ENCODE measurements at places on chromosomes 12 and 14.

- DNase-seq: no peak
Measured at GRCh38 chr14:91360490-91361232, 57.0 kb downstream of the CCDC88C start.

DNA sequence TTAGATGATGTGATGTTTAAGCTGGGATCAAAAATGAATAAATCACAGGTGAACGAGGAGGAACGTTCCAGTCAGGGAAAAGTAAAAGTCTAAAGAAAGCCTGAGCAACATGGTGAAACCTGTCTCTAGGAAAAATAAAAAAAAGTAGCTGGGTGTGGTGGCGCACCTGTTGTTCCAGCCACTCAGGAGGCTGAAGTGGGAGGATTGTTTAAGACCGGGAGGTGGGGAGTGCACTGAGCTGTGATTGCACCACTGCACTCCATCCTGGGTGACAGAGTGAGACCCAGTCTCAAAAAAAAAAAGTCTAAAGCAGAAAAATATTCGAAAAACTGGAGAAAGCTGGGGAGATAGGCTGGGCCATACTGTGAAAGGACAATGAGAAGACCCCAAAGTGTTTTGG lies 39.2 kb upstream of the SOCS2 start:
- DNase-seq: no peak

DNA sequence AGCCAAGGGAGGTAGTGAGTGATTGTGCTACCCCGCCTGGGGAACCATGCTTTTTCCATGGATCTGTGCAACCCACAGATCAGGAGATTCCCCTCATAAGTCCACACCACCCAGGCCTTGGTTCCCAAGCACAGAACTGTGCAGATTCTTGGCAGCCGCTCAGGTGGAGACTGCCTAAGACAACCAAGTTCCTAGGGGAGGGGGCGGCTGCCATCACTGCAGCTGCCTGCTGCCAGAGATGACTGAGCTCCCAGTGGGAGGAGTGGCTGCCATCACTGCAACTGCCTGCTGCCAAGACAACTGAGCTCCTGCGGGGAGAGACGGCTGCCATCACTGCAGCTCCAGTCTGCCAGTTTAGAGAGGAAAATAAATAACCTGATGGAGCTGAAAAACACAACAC lies 138.3 kb upstream of the GARIN2 start:
- no peak for DNase-seq

- no peak for DNase-seq
Measured at GRCh38 chr12:24920141-24920540, 28.8 kb downstream of the BCAT1 start.

DNA sequence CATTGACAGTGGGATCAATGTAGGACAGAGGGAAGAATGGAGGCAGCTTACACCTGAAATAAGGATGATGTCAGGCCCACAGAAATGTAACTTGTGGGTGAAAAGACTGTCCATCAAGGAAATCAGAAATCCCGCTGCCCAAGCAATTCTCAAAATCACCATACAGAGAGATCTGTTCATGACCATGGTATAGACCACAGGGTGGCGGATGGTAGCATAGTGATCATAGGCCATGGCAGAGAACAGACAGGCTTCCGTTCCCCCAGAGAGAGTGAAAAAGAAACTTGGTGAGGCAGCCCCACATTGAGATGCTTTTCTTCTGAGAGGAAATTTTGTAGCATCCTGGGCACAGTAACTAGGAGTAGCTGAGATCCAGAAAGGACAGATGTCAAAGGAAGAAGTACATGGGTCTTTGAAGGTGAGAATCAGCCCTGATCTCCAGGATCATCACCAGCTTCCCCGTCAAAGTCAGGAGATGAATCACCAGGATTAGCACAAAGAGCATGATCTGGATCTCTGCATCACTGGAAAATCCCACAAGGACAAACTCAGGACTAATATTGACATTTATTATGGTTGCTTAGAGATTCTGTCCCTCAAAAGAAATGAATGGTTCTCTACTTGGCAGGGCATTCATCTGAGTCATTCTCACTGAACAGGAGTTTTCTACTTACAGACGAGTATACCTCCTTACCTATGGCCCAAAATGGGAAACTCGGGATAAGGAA lies 5.5 kb upstream of the ZNF641 start:
- DNase-seq: no peak

- DNase-seq: no peak
Measured at GRCh38 chr14:101791919-101792572, 30.5 kb downstream of the PPP2R5C start.

- DNase-seq: no peak
Measured at GRCh38 chr12:109446869-109447268, 30.2 kb downstream of the KCTD10 start.

DNA sequence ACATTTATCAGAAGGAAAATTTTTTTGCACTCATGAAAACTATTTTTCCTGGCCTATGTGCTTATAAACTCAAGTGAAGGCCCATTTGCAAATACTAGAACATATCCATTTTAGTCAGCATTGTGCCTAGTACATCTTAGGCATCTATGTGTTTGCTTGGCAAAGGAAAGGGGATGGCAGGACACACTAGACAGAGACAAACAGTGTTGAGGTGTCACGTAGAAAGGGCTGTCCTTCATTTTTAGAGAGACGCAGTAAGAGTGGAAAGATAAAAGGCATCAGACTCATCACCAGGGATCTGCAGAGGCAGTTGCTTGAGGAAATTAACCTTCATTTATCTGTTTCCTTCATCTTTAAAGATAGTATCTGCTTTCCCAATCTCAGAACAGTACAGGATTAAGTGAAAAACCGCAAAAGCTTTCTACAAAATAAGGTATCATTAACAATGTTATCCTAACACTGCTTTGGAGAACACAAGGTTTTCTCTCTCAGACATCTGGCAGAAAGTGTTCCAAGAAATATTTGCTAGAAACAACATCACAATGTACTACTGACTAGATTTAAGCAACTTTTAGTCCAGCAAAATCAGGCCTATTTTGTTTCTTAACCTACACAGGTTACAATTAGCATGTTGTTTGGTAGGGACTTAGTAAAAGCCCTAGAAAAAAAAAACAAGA lies 2.0 kb downstream of the YBX3 start:
- DNase-seq: no peak

DNA sequence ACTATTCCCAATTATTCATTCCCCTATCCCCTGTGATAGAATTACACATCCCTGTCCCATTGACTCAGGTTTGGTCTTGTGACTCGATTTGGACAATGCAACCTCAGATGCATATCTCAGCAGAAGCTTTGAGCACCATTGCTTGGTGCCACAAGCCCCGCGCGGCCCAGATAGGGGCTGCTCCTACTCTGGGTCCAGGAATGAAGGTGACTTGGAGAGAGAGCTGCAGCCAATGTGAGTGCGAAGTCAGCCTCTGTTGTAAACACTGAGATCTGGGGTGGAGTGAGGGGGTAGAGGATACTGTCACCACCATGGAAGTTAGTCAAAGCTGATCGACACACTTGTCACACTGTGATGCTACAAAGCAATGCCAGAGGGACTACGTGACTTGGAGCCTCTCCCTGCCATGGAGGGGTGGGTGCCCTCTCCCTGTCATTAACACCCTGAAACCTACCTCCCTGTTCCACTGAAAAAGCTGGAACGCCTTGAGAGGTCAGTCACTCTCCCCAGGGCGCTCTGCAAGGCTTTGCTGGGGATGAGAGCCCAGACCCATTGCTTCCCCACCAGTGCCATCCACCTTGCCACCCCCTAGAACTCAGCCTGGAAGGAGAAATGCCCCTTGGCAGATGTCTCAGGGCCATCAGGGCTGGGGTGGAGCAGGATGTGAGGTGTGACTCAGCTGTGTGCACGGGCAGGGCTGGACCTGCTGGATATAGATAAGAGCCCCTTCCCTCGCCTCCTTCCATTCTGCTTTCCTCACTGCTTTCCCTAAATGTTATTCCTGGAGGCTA lies 6.6 kb upstream of the PLEK2 start:
- DNase-seq: no peak

DNA sequence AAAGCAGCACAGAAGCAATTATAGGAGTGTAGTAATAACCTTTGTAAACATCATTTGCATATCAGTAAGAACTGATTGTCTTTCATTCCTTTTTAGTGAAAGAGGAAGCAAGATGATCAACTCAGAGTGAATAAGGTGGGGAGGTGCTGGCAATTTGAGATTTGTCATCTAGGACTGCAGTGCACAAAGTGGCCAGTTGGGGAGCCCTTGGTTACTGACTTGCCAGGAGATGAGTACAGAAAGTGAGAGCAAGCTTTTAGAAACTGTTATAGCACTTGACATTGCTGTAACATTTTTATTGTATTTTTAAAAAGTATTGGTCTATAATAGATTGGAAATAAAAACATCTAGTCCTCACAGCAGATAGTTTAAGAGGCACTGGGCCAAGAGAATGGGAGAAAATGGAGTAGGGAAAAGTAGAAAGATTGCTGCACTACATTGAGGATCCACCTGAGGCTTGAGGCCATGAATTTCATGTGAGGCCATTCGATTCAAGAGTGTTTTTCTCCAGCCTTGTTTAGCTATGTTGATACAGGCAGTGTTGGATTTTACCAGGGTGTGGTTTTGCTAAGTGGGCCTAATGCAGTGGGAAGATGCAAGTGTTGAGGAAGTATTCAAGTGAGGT lies 98.2 kb downstream of the SNAPC1 start:
- DNase-seq: peak; percentile 36

DNA sequence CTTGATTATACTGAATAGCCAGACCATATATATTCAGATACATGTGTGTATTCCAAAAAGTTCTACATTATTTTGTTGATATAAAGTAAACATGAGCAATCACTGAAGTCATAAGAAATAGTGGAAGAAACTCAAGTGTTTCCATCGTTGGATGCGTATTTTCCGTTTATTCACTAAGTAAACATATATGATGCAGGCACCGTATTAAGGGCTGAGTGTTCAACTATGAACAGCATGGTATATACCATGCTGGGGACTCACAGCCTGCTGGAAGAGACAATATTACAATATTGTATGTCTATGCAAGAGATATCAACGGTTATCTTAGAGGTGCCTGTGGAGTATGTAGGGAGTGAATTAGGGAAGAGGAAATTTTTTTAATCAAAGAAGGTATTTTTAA lies 1.2 kb downstream of the PYROXD1 start:
- DNase-seq: no peak

- DNase-seq: peak; percentile 36
Measured at GRCh38 chr14:102096569-102097188, 9.8 kb upstream of the HSP90AA1 start.

GRCh38 chr14:50839691-50840090 lies 8.7 kb upstream of the NIN start:
- DNase-seq: no peak

DNA sequence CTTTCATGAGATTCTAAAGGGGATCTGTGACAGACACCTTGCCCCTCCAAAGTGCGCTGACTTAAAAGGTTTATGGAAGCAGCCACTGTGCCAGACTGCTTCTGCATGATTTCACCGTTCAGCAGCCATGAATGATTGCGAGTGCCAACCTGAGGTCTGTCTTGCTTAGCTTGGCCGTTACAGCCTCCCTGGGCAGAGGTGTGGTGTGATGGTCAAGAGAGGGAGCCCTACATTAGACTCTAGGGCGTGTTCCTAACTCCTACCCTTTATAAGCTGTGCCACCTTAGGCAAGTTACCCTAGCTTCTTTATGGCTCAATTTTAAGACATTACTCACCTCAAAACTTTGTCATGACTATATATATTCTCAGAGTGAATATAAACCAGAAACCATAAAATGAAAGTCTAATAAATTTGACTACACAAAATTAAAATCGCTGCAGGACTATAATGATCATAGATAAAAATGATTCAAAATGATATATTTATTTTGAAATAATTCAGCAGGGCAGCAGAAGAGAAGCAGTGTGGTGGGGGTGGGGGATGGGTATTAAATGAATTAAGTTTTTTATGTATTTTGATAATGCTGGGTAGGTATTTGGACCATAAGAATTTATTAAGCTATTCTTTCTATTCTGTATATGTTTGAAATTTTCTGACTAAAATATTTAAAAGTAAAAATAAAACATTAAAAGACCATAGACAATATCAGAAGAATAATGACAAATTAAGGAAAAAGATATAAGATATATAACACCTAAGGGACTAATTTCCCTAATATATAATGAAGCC lies 47.7 kb upstream of the MBIP start:
- DNase-seq: no peak

DNA sequence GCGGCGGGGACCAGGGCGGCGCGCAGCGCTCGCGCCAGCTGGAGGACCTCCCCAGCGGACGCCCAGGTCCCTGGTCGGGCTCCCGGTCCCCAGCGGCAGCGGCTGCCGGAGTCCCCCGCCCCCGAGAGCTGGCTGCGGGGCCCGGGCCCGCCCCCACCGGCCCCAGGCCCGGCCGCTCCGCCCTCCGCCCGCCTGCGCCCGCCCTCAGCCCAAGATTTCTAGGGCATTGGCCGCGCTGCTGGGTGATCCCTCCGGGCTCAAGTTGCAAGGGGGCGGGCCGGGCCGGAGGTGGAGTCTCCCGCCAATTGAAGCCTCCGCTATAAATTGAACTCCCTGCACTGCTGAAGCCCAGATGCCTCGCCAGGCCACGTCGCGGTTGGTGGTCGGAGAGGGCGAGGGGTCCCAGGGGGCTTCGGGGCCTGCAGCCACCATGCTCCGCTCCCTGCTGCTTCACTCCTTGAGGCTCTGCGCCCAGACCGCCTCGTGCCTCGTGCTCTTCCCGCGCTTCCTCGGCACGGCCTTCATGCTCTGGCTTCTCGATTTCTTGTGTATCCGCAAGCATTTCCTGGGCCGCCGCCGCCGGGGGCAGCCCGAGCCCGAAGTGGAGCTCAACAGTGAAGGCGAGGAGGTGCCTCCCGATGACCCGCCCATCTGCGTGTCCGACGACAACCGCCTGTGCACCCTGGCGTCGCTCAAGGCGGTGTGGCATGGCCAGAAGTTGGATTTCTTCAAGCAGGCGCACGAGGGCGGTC lies at the start of gene DIO3:
TSS of gene DIO3 (plus strand) at position 351 of the 752 bp plus-strand sequence.
- no peak for DNase-seq

DNA sequence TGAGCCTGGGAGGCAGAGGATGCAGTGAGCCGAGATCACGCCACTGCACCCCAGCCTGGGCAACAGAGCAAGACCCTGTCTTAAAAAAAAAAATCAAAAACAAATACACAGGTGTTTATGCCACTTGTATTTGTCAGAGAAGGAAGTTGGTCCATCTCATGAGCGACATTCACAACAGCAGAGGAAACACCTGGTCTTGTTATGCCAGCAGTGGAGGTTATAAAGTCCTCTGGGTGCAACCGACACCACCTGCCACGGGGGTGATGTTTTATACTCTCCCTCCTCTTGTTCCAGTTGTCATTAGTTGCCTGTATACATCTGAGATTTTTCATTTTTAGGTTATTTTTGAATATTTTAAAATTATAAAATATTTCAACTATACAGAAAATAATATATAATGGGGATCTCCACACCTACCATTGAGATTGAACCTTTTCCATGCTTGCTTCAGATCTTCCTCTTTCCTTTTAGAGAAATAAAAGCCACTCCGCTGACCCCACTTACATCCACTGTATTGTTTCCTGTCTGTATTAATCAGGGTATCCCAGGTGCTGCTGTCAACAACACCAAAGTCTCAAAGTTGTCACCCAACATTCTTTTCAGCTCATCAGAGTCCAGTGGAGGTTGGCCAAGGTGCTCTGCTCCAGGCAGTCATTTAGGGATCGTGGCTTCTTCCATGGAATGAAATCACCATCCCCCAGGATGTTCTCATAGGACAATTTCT lies 65.1 kb downstream of the RNFT2 start:
- no peak for DNase-seq

GRCh38 chr14:76591266-76591665 lies 170.0 kb upstream of the VASH1 start:
- DNase-seq: no peak

Data from Panc1 (cell line).